GM12892 (cell line): ENCODE measurements at places on chromosomes 5 and 9.
A peak's percentile ranks its signal among the peaks of the same experiment; 100 is the strongest.

- no peak for DNase-seq
These were observed 402.3 kb upstream of the CHD1 start for GRCh38 chr5:99331061-99331460.

DNA sequence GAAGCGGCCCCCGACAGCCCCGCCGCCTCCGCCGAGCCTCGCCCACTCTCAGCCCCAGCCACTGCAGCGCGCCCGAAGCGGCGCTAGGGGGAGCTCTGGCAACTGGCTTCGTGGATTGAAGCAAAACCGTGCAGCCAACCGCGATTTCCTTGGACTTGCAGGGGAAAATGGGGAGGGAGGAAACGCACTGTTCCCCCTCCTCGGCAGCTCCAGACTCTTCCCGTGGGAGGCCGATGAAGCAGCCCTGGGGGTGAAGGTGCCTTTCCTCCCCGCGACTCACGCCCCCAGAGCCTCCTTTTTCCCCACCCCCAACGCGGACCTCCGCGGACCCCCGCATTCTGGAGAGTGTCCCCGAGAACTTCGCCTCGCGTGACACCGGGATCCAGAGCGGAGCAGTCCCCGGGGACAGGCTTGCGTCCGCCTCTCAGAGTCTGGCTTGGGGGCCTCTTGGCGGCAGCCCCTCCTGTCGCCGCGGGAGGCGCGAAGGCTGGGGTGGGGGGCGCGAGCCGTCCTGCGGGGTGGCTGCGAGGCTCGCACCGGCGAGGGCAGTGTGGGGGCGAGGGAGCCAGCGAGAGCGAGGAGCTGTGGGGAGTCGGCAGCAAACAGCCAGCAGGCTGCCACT, 3.8 kb downstream of the IER5L start:
- peak; percentile 90 for DNase-seq

DNA sequence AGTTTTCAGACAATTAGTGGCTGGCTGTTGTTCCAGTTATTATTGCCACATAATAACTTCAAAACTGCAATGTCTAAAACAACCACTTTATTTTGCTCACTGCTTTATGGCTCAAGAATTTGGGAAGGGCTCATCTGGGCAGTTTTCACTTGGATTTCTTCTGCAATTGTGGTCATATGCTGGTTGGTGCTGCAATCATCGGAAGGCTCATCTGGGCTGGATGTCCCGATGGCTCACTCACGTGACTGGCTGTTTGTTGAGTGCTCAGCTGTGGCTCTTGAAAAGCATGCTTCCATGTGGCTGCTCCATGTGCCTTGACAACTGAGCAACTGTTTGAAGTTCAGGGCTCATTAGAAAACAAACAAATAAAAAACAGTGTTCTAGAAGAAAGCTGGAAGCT, 1032.5 kb downstream of the DTWD2 start:
- DNase-seq, result no peak

GRCh38 chr5:107341376-107342084, 329.2 kb downstream of the EFNA5 start:
- DNase-seq, result no peak

GRCh38 chr9:27353474-27354229, 56.7 kb upstream of the EQTN start:
- DNase-seq, result no peak

DNA sequence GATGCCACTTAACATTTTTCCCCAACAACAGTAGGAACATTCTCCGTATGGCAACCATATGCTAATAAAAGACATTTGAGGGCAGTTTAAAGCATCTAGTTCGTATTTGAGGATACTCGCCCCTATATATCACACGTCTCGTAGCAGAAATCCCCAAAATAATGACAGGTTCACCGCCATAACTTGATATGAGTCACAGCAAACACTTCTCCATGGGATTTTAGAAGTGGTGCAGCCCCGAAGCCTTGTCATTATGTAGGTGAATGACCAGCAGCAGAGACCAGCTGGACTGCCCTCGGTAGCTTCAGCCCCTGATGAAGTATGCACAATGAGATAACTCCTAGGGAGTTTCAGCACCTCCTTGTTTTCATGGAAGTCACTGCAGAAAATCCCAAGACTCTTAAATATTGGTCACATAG, 2.0 kb downstream of the CTNND2 start:
- DNase-seq, result no peak

DNA sequence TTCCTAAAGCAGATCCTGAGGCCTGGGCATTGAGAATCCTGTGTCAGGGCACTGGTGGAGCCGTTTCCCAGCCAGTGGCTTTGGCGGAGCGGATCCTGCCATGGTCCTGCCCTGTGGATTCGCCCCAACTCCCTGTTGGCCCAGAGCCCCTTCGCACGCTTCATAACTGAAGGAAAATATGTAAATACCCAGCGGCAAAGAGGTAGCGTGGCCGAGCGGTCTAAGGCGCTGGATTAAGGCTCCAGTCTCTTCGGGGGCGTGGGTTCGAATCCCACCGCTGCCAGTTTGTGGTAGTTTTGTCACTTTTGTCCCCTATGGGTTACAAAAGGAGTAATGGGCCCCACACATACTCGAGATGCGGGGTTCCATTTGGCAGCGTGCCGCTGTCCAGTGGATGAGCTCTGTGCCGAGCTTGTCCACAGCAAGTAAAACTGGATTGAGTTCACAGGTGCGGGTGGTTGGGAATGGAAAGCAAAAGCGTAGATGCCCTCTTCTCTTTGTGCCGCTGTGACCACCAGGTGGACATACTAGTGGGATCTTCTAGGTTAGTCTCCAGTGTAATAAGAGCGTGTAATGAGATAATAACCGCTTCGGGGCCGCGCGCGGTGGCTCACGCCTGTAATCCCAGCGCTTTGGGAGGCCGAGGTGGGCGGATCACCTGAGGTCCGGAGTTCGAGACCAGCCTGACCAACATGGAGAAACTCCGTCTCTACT, 17.3 kb downstream of the TRIM7 start:
- no peak for DNase-seq

DNA sequence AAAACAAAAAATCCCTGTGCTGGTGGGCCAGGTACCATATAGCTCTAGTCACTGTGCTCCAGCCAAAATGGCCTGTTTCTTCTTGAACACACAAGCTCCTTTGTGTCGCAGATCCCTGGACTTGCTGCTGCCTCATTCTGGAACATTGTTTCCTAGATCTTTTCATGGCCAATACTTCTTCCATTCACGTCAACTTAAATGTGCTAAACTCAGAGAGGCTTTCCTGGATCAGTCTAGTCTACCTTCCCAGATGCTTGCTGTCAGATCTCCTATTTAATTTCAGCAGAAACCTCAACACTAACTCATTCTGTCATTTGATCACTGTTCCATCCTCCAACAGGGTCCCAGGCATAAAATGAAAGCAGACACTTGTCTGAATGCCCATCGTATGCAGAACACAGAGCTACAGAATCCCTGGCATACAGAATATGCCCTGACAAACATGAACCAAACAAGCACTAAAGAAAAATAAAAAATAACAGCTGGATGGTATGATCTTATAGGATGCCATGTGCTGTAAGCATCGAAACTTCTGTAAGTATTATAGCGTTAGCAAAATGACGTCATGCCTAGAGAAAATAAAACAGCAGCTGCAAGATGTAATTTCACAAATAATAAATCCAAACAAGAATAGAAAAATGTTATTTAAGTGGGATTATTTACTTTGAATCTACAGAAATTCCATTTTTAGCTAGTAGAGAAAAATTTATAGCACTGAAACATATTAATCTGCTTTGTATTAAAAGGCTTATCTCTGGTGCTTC, 403.7 kb upstream of the DAP start:
- no peak for DNase-seq

DNA sequence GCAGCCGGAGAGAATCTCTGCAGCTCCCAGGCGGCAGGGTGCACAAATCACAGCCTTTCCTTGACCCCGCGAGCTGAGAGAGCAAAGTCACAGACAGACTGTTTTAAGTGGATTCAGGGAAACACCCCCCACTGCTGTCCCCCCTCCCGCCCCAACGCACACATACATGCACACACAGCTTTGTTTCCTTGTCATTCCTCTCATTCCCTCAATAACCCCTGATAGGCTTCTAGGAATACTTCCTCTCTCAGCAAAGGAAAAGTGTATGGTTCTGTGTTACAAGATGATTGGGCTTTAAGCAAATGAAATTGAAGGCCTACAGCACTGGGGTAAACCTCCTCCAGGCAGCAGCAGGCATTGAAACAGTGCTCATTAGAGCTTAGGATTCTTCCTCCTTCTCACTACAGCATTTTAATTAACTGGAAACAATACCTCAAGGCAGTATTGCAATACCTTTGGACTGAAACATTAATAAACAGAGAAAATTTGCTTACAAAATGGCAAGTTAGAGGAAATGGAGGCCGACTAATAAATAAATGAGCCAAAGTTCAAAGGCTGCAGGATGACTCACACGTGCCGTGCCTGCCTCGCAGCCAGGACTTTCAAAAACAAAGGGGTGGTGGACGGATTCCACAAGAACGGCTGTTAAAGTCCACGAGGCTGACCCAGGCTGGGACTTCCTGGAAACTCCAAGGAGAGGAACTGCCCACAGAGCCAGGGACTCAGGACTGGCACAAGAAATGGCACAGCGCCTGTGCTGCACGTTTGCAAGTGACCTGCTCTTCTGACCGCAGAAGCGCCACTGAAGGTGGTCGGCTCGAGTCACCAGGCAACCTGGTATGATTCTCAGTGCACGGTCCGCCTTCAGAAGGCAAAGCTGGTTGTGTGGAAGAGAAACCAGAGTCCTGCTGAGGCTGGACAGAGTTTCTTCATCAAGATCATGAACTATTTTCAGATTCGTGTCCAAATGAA, 236.2 kb downstream of the SYK start:
- no peak for DNase-seq

- DNase-seq, result no peak
These were observed 73.2 kb downstream of the PGM5 start for GRCh38 chr9:68429631-68430030.

- DNase-seq, result no peak
These were observed 7.9 kb downstream of the QSOX2 start for GRCh38 chr9:136237486-136238341.

DNA sequence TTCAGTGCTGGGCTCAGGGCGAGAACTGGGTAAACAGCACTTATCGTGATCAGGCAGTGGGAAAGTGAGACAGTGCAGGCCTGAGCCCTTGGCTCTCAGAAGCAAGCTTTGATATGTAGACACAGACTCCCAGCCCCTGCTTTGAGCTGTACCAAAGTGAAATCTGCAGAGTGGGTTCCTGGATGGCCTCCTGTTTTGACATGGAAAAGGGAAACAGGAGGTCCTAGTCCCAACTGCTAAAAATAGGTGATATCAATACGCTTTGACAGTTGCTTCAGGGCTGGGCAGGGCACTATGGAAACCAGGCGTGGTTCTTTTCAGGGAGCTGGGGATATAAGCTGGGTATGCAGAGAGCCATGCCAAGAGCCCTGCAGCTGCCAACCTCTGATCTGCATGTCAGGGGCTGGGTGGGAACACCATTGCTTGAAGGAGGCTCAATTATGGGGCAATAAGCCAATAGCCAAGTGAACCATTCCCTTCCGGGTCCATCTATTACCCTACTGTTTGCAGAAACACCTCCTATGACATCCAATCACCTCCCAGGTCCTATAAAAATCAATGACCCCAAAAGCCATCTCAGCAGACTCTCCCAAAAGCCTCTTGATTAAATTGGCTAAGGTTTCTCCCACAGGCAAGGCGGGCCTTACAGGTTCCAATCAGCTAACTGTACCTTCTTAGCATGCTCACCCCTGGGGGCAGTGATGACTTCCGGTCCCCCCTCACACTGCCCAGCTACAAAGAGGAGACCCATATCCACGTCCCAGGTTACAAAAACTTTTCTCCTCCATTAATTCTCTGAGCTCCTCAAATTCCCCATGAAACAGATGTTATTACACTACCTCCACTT, 45.8 kb downstream of the EPB41L4B start:
- DNase-seq, result no peak

DNA sequence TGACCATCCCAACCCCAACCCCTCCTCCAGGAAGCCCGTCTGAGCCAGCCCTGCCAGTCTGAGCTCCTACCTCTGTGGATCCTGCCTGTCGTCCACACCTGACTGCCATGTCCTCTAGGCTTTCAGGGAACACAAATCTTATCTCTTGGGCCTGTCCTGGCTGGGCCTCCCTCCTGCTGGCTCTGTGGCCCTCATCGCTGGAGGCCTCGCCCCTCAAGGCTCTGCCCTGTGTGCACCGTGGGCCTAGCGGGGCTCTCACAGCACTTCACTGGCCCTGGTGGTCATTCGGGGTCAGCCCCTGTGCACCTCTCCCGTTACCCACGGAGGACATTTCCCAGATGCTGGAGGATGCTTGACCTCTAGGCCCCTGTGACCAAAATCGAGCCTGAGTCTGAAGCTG, 133.3 kb downstream of the RXRA start:
- DNase-seq, result no peak

GRCh38 chr5:100832252-100833230, 70.5 kb downstream of the ST8SIA4 start:
- DNase-seq, result no peak

GRCh38 chr9:131578731-131579504, 33.6 kb downstream of the PRRT1B start:
- peak; percentile 43 for DNase-seq

GRCh38 chr5:96790961-96791504, 16.7 kb downstream of the ERAP1 start:
- no peak for DNase-seq

- DNase-seq, result no peak
These were observed 338.2 kb downstream of the NPR3 start for GRCh38 chr5:33049298-33049697.

DNA sequence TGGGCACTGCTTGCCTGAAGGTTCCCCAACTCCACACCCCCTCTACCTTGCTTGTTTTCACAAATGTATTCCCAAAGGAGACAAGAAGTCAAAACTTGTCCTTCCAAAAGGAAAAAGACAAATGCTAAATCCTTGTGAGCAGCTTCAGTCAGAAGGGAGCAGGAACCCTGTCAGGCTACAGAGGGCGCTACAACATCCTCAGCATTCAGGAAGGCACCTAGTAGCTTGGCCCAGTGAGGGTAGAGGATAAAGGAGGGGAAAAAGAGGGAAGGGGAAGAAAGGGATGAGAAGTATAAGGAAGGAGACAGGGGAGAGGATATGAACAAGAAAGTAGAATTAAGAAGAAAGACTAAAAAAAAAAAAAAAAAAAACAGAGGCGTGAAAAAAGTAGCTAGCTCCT, 97.5 kb downstream of the MLLT3 start:
- DNase-seq, result no peak

GRCh38 chr9:133869674-133870405, 122.3 kb downstream of the VAV2 start:
- no peak for DNase-seq
